ENCODE measurements at places on chromosomes 1 and 21.

DNA sequence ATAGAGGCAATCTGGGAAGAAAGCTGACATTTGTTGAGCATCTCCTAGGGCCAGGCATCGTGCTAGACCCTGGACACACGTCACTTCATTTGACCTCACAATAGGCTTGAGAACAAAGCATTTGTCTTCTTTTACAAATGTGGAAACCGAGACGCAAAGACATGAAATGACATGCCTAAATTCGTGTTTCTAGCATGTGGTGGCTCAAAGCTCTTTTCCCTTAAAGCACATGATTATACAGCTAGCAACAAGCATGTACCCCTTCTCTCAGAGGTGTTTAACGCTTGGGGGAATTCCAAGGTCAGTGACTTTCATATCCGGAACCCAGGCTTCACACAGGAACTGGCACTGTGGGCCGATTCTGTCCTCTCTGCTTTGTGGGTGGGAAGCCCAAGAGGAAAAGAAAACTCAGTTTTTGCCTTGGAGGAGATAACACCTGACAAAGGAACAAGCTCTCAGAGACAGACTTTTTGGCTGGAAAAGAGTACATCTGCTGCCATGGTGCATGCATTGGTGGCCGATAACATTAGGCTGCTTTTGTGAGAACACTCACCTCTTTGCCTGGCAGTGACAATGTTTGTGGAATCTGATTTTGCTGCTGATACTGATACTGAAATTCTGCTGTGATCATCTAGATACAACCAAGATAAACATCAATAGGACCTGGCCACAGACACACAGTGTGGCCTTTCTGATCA lies 15.4 kb upstream of the CD2 start:
- no peak for DNase-seq

DNA sequence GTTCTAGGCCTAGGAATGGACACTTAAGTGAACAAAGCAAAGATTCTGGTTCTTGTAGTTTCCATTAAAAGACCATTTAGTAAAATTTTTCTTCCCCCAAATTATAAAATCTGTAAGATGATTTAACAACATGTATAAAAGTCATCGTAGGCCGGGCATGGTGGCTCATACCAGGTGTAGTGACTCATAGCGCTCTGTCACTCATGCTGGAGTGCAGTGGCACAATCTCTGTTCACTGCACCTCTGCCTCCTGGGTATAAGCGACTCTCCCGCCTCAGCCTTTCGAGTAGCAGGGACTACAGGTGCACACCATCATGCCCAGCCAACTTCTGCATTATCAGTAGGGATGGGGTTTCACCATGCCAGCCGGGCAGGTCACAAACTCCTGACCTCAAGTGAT lies 9.1 kb downstream of the ASPM start:
- no peak for DNase-seq

DNA sequence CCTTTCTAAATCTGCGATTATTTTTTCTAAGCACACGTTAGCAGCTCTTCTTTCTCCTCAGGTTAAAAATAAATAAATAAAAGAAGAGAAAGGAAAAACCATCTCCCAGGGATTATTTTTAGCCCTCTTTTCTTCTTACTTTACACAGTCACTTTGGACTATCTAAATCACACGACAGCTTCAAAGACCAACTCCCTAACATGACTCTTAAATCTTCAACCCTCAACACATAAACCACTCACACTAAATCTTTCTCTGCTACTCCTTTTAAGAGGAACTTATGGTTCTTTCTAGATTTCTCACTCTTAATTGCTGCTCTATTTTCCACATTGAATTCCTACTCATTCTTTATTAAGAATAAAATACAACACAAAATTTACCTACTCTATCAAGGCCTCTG lies 1095.0 kb upstream of the B3GALT2 start:
- DNase-seq: no peak

- DNase-seq: no peak
Measured at GRCh38 chr1:206732508-206732907, 38.1 kb upstream of the IL19 start.

All from SHP77 (cell line).